ENCODE measurements at places on chromosomes 5 and 9. TPM values are rescaled to one million over a fixed set of nuclear protein-coding genes. Genes with fewer than 3 reads are reported as not detected.

GLRA1 gene
- total RNA-seq, result not detected

DAB2 gene
- total RNA-seq, result 0.68 TPM

TAF1L gene
- not detected for total RNA-seq

DNAH5 gene
- total RNA-seq, result 0.05 TPM

SPATA31A5 gene
- total RNA-seq, result not detected

C9orf153 gene
- not detected for total RNA-seq

SPINK4 gene
- total RNA-seq, result not detected

AQP7 gene
- not detected for total RNA-seq

BAAT gene
- 0.14 TPM for total RNA-seq

TMC1 gene
- total RNA-seq, result not detected

ST8SIA4 gene
- total RNA-seq, result 0.54 TPM

DBN1 gene
- total RNA-seq, result 149 TPM

GARIN3 gene
- total RNA-seq, result not detected

CCNO gene
- total RNA-seq, result 10.6 TPM

RUSC2 gene
- 30.5 TPM for total RNA-seq

RNF14 gene
- 78.0 TPM for total RNA-seq

TRIM36 gene
- 4.9 TPM for total RNA-seq

SPINK13 gene
- total RNA-seq, result not detected

CENPK gene
- total RNA-seq, result 15.3 TPM

IFNA21 gene
- total RNA-seq, result not detected

FRMD3 gene
- 0.28 TPM for total RNA-seq

SHISAL2B gene
- not detected for total RNA-seq
